H1 (cell line): ENCODE measurements at places on chromosomes 1 and 21.

GRCh38 chr1:194477908-194478307, 1291.5 kb upstream of the B3GALT2 start:
- no peak for DNase-seq

GRCh38 chr1:41906943-41907342, 11.8 kb downstream of the HIVEP3 start:
- no peak for DNase-seq

GRCh38 chr21:35743571-35743970, 316.8 kb downstream of the SETD4 start:
- no peak for DNase-seq

- DNase-seq = no peak
Measured at GRCh38 chr1:246005067-246005466, 502.0 kb downstream of the SMYD3 start.

DNA sequence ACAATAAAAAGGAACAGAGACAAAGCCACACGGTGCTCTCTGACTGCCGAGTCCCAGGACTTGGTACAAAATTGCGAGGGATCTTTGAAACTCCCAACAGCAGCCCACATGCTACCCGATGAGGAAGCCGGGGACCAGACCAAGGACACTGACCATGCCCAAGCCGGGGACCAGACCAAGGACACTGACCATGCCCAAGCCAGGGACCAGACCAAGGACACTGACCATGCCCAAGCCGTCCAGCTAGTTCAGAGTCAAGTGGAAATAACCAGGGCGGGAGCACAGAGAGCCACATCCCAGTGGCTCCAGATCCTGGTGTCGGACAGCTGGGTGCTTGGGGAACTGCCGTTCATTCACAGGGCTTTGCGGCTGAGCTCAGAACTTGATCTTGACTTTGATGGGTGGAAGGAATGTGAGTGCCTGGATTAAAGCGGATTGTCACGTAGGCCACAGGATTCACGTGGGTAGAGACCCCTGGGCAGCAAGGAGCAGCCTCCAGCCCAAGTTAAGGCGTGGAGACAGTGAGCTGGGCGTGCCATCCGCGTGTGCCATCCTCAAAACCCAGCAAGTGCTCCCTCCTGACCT, 16.5 kb upstream of the TRAPPC10 start:
- no peak for DNase-seq

DNA sequence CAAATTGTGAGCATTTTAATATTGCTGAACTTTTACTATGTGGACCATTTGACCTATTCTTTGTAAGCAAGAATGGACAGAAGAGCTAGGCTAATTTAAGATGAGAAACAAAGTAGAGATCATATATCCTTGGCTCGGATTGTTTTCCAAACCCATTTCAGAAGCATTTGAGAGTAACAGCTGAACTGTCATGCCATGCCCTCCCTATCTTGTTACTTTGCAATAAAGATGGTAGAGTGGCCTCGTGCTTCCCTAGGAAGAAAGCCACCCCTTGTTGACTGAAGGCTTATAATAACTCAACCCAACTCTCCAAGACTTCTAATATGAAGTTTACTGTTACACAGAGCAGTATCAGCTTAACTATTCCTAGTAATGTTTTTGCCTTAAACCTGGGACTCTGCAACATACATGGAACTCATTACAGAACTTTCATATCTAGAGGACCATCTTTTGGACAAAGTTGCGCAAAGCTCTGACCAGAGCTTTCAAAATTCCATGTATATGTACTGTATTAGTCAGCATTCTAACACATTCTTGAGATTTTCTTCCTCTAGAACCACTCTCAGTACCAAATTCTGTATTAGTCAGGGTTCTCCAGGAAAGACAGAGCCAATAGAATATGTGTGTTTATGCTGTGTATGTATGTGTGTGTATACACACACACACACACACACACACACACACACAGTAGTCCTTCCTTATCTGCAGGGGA, 68.7 kb downstream of the ADAMTS1 start:
- DNase-seq = no peak

- DNase-seq = no peak
Measured at GRCh38 chr1:93001893-93002292, 40.6 kb upstream of the DIPK1A start.

DNA sequence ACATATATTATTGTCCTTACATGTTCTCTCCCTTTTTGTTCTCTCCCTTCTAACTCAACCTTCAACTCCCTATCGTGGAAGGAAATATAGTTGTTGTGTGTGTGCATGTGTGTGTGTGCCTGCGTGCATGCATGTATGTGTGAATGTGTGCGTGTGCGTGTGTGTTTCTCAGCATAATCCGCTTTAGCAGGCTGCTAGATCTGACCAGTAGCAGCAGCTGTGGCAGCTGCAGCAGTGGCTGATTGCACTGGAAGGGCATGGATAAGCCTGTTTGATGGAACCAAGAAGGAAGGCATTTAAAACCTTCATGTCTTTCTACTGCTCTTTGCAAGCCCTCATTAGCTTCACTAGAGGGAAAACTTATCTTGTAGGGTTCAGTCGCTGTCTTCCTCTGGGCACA, 65.6 kb upstream of the IRF2BP2 start:
- no peak for DNase-seq

DNA sequence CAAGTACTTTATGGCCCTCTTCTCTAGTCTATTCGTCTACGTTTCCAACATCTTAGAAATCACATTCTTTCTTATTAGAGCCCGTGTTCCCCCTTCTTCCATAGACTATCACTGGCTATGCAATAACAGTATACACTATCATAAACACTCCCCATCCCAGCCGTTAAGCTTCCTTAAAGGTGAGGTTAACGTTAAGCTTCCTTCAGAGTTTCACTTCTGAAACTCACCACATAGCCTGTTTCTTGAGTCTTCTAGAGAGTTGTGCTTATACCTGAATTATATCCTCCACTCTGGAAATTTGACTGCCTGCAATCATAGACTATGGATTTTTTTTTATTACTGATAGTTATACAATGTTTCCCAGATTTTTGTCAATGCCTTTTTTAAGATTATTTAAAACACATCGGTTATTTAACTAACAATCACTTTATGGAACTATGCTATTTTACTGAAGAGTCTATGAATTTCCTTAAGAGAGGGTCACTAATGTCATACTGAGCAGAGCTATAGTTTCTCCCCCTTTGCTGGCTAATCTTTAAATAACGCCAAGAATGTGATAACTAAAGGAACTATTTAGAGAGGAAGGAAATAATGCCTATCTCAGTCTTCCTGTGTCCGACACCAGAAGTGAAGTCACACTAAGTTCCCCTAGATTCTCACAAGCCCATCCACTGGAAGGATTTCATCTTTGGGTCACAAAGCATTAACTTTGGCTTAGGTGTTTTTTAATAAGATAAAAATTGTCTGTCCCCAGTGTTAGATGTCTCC, 16.8 kb downstream of the FCER1A start:
- DNase-seq = no peak

DNA sequence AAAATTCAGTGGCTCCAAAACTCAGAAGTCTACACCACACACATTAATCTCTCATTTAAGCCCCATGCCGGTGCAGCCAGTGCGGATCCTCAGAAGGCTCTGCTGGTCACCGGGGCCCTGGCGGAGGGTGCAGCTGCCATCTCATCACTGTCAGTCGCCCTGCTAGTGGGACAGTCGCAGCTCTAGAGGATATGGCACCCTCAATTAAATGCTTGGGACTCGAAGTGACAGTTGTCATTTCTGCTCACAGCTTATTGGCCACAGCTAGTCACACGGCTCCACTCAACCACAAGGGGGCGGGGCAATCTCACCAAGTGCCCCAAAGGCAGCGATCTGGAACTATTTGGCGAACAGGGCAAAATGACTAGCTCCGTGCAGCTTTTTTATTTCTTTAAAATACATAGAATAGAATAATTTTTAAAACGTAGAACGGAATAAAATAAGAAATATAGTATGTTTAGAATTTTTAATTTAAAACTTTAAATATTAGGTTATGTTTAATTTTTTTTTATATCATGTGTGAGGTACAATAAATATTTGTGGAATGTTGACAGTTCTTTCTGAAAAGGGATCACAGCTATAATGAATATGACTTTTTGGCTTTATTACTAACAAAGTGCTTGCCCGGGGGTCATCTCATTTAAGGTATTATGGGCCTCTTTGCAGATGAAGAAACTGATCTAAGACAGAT, 8.0 kb upstream of the MAN1C1 start:
- no peak for DNase-seq

DNA sequence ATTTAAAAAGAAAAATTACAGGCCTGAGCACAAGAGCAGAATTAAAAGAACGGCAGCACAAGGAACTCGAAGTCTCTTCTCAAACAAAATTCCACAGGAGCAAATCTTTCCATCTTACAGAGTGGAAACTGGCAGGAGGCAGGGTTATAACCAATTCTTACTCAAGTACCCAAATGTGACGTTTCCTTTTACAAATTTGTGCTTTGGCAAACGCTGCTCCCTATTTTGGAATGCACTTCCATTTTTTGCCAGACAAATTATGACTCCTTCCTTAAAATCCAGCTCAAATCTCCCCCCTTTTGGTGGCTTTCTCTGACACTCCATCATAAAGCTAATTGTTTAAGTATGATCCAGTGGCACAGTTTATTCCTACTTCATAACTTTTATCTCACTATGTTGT, 7.8 kb downstream of the ERI3 start:
- no peak for DNase-seq

GRCh38 chr1:7558921-7559869, 211.9 kb upstream of the VAMP3 start:
- no peak for DNase-seq

DNA sequence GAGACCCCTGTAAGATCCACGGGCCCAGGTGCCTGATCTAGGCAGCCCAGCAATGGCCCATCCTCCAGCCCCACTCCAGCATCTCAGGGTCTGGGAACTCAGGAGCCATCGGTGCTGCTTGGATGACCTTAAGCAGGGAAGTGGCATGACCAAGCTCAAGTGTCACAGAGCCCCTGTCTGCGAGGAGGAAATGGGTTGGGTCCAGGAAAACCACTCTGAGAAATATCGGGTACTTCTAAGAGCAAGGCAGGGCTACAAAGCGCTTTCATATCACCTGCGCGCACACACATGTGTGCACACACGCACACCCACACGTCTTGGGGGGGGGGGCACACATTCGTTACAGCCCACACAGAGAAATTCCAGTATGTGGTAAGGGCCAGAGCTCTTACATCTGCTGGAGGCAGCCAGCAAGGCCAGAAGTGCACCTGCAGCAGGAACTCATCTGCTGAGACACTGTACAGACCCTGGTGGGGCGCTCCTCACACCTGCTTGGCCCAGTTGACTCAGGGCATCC, 32.6 kb upstream of the SPOCD1 start:
- no peak for DNase-seq

DNA sequence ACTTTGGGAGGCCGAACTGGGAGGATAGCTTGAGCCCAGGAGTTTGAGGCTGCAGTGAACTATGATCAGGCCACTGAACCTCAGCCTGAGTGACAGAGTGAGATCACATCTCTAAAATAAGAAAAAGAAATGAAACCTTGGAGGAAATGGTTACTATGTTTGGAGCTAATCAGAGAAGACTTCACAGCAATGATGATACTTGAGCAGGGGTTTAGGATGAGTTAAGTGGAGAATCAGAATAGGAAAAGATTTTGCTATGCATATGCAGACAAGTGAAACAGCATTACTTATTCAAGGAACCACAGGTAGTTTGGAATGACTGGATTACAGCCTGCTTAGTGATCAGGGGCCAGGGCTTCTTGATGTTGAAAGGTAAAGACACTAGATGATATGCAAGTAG, 1.3 kb upstream of the CD5L start:
- DNase-seq = no peak

DNA sequence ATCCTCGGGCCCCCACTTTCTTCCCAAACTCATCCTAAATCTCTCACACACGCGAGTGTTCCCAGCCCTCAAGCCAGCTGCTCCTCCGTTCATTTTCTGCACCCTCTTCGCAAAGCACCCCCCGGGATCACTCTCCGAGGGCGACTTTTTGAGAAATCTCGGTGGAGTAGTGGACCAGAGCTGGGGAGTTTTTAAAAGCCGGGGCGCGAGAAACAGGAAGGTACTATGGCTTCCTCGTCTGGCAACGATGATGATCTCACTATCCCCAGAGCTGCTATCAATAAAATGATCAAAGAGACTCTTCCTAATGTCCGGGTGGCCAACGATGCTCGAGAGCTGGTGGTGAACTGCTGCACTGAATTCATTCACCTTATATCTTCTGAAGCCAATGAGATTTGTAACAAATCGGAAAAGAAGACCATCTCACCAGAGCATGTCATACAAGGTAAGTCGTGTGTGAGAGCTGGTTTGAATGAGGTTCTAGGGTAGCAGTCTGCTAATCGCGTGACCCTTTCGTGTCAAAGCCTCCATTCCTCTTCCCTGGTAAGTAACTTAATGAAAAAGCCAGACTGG, 800 bp downstream of the DR1 start:
- DNase-seq = no peak

DNA sequence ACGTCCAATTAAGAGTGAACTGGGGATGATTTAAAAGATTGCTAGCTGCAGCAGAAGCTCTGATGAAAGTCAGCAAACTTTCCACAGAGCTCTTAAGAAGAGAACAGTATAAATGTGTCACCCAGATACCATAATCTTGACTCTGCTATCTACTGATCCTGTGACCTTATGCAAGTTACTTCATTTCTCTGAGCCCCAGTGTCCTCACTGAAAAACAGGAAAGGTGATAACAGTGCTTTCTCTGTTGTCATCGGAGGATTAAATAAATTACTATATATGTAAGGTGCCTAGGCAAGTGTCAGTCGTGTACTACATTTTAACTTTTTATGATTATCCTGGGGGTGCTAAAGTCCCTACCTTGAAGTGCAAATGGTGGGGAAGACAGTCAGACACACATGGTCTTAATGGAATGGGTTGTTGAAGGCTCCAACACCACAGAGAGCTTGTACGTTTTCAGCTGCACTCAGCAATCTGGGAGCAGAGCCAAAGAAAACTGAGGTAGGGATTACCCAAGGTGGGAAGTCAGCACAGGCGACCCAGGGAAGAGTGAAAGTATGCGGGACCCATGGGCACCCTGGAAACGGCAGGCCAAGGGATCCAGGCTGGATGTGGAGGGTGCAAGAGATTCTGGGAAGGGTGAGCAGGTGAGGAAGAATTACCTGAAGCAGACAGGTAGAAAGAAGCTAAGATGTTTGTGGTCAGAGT, 82.8 kb downstream of the DTL start:
- DNase-seq = no peak

DNA sequence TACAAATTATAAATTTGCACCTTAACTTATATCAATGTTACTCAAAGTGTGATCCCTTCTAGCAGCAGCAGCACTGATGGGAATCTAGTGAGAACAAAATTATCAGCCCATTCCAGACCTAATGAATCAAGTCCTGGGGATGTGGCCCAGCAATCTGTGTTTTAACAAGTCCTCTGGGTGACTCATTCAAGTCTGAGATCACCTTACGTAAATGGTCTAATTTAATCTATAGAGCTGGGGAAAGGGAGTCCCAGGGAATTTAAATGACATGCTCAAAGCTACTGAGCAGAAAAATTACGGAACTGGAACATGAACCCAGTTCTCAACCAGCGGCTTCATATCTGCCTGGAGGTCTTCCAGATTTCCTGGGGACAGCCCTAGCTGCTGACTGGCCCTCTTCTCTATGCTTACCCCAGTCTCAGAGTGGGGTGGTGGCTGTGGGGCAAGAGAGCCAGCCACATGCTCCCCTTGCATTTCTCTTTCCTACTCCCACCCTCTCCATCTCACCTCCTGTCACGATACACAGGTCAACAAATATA, 220.0 kb downstream of the TM2D1 start:
- no peak for DNase-seq
